CD14-positive monocyte (primary cell): ENCODE measurements at places on chromosomes 4 and X.

GRCh38 chr4:120977435-120977997 lies 55.0 kb upstream of the PRDM5 start:
- H3K4me1 ChIP-seq = no peaks in the 10 kb centered on the region
- H3K36me3 ChIP-seq = no peaks in the 10 kb centered on the region
- no peaks in the 10 kb centered on the region for H3K27me3 ChIP-seq

- no peaks in the 10 kb centered on the region for H3K36me3 ChIP-seq
- no peaks in the 10 kb centered on the region for H3K4me1 ChIP-seq
- no peak for DNase-seq
These were observed 13.1 kb downstream of the NEUROG2 start for GRCh38 chr4:112502871-112503270.

DNA sequence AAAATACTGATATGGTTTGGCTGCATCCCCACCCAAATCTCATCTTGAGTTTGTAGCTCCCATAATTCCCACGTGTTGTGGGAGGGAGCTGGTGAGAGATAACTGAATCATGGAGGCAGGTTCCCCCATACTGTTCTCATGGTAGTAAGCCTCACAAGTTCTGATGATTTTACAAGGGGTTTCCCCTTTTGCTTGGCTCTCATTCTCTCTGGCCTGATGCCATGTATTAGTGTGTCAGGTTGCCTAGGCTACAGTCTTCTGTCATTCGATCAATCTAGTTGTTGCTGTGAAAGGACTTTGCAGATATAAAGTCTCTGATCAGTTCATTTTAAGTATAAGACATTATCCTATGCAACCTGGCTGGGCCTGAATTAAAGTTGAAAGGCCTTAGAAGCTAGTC lies 209.3 kb upstream of the MAOA start:
- no peak for DNase-seq
- H3K4me3 ChIP-seq = no peak overlapping the region
- H3K27me3 ChIP-seq = no peaks in the 10 kb centered on the region
- no peak overlapping the region for H3K27ac ChIP-seq
- H3K4me1 ChIP-seq = no peaks in the 10 kb centered on the region

- H3K27ac ChIP-seq = no peak overlapping the region
- H3K27me3 ChIP-seq = no peaks in the 10 kb centered on the region
- H3K4me3 ChIP-seq = no peak overlapping the region
- H3K36me3 ChIP-seq = no peaks in the 10 kb centered on the region
- H3K4me1 ChIP-seq = no peaks in the 10 kb centered on the region
- DNase-seq = no peak
These were observed 306.5 kb downstream of the CAMK2D start for GRCh38 chr4:113455061-113455460.

GRCh38 chr4:15894921-15895916 lies 43.3 kb downstream of the FGFBP1 start:
- DNase-seq = peak; percentile 62
- H3K4me3 ChIP-seq = no peak overlapping the region
- no peaks in the 10 kb centered on the region for H3K27me3 ChIP-seq

- H3K27ac ChIP-seq = no peak overlapping the region
- H3K36me3 ChIP-seq = peaks cover 4% of the 10 kb centered on the region
- peaks cover 35% of the 10 kb centered on the region for H3K4me1 ChIP-seq
- H3K4me3 ChIP-seq = no peak overlapping the region
These were observed 223.6 kb downstream of the MGST2 start for GRCh38 chr4:139889264-139889663.

DNA sequence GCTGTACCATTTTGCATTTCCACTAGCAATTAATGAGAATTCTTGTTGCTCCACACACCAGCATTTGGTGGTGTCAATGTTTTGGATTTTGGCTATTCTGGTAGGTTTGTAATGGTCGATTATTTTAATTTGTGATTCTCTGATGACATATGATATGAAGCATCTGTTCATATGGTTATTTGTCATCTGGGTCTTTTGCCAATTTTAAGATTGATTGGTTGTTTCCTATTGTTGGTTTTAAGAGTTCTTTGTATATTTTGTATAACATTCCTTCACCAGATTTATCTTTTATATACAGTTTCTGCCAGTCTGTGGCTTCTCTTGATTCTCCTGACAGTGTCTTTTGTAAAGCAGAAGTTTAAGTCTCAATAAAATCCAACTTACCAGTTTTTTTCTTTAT lies 18.5 kb upstream of the BDH2 start:
- H3K4me1 ChIP-seq = no peaks in the 10 kb centered on the region
- H3K36me3 ChIP-seq = peaks cover 68% of the 10 kb centered on the region
- DNase-seq = no peak
- H3K4me3 ChIP-seq = no peak overlapping the region

DNA sequence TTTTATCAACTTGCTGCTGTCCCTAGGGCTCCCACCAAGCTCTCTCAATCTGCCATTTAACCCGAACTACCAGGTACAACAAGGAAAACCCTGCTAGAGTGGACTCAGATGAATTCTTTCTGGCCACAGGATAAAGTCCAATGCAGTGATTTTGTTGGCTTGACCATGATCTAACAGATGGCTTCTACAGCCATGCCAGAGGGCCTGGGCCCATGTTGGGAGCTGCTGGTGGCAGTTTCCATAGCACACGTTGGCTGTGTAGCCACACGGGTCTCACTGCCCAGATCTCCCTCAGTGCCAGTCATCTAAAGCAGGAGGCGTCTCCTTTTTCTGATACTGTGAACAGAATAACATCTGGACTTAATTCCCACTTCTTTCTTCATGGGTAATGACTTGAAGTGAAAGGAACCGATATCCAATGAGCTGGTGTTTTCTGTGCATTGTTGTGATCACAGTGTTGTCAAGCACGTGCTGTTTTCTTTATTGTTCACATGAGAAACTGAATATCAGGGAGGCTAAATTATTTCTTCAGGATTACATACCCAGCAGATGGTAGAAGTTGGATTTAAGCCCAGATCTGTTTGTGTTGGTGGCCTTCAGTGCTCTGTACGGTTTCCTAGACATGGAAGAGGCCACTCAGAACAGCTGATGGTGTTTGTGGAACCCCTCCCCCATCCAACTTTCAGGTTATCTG lies 85.2 kb upstream of the CLCN4 start:
- no peaks in the 10 kb centered on the region for H3K36me3 ChIP-seq
- H3K27ac ChIP-seq = no peak overlapping the region
- no peaks in the 10 kb centered on the region for H3K4me1 ChIP-seq
- H3K4me3 ChIP-seq = no peak overlapping the region

- H3K4me3 ChIP-seq = no peak overlapping the region
- DNase-seq = no peak
- no peaks in the 10 kb centered on the region for H3K4me1 ChIP-seq
- peaks cover 12% of the 10 kb centered on the region for H3K27me3 ChIP-seq
- H3K27ac ChIP-seq = no peak overlapping the region
These were observed 159.4 kb downstream of the TRAM1L1 start for GRCh38 chr4:116925900-116926457.

GRCh38 chrX:150364347-150365050 lies 1.4 kb downstream of the MAMLD1 start:
- H3K27ac ChIP-seq = no peak overlapping the region
- no peak for DNase-seq
- peaks cover 50% of the 10 kb centered on the region for H3K4me1 ChIP-seq
- H3K36me3 ChIP-seq = no peaks in the 10 kb centered on the region
- peaks cover 66% of the 10 kb centered on the region for H3K27me3 ChIP-seq

GRCh38 chr4:42361456-42361855 lies 35.8 kb upstream of the SHISA3 start:
- H3K4me1 ChIP-seq = no peaks in the 10 kb centered on the region
- no peaks in the 10 kb centered on the region for H3K36me3 ChIP-seq
- no peak for DNase-seq
- H3K4me3 ChIP-seq = no peak overlapping the region
